ENCODE measurements at places on chromosomes 7 and 10.

GRCh38 chr7:18532813-18533212 is 37.3 kb downstream of the HDAC9 start:
- no peak for DNase-seq

GRCh38 chr7:92422926-92423325 is 24.4 kb upstream of the GATAD1 start:
- no peak for DNase-seq

DNA sequence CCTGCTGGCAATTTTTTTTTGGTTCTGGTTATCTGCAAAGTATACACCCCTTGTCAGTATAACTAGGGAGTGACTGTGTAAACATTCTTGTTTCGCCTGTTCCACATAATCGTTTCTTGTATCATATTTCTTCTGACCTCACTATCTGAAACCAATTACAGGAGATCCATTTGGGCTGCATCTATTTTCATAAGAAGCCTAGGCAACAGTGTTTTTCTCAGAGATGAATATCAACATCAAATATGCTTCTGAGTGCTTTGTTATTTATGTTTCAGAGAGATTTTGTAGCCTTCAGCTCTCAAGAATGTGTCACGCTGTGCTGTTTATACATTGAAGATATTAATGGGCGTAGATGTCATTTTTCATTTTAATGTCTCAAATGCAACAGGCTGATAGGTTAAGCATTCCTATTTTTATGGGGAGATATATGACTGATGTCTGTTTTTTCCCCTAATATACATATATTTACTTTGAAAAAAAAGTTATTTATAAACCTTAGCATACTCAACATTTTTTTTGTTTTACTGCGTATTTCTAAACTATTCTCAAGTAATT is 115.5 kb downstream of the FOXP2 start:
- DNase-seq: no peak

GRCh38 chr7:45646207-45646821 is 72.1 kb downstream of the ADCY1 start:
- no peak for DNase-seq

GRCh38 chr7:78709658-78710057 is 743.8 kb downstream of the MAGI2 start:
- DNase-seq: no peak

DNA sequence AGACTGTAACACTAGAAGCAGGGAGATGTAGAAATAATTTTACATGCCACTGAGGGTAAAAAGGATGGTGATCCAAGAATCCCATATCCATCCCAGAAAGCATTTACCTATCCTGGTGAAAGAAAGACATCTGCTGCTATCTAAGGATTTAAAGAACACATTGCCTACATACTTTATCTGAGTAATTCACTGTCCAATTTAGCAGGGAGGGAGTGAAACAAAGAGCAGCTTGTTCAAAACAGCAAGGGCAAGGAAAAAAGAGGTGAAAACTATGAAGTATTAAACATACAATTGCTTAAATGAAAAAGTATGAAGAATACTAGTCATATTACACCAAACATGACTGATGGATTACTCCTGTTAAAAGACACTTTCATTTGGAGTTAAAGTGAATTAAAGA is 206.2 kb downstream of the PPP1R9A start:
- DNase-seq: no peak

DNA sequence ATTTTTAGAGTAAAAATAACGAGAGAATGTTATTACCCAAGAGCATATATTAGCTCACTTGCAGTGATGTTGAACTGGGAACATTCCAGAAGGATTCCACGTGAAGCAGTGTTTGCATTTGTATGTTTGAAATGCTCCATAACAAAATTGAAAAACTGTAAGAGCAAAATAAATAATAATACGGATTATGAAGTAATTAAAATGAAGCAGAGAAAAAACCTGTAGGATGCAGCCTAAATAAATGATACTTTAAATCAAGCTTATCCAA is 203.3 kb downstream of the BAMBI start:
- no peak for DNase-seq

- DNase-seq: no peak
These were observed 4.8 kb upstream of the GCK start for GRCh38 chr7:44194069-44194468.

DNA sequence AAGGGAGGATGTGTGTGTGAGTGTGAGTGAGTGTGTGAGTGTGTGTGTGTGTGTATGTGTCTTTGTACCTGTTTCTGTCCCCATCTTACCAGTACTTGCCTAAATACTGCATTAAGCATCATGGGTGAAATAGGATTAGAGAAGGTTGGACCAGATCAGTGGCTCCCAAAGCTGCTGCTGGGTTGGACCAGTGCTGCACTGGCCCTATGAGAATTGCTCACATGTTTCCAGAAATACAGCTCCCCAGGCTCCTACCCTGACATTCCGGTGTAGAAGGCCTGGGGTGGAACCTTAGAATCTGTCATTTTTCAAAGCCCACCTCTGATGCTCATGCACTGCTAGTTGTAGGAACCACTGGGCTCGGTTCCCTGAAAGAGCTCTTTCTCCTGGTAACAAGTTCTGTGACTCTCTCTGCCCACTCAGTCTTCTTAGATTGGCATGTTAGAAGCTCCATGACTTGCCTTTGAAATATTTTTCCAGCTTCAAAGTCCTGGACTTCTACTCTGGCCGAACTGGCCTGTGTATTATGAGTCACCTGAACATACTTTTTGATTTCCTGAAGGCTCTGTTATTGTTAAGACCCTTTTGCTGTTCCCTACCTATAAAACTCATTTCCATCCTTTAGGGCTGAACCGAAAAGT is 224.7 kb downstream of the CUX1 start:
- DNase-seq: no peak

DNA sequence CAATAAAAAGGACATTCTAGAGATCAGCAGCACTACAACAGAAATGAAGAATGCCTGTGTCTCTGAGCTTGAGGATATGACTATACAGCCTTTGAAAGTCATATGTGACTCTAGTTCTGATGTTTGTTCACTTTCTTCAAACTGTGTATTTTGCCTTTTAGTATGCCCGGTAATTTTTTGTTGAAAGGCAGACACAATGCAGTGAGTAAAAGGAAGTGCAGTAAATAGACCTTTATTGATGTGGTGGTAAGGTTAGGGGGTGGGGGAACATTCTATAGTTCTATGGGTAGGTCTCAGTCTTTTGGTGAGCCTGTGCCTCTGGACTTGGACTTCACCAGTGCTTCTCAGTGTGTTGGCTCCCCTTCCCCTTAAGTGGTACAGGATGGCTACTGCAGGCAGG is 143.5 kb upstream of the CDC14C start:
- no peak for DNase-seq

- DNase-seq: no peak
These were observed 24.8 kb downstream of the CDCA7L start for GRCh38 chr7:21920936-21921335.

- no peak for DNase-seq
These were observed 117.4 kb upstream of the GNAI1 start for GRCh38 chr7:80017101-80017698.

Measured in iPS DF 19.7 (cell line).